ENCODE measurements at places on chromosomes 12 and 14. TPM values are rescaled to one million over a fixed set of nuclear protein-coding genes. Genes with fewer than 3 reads are reported as not detected.

DNA sequence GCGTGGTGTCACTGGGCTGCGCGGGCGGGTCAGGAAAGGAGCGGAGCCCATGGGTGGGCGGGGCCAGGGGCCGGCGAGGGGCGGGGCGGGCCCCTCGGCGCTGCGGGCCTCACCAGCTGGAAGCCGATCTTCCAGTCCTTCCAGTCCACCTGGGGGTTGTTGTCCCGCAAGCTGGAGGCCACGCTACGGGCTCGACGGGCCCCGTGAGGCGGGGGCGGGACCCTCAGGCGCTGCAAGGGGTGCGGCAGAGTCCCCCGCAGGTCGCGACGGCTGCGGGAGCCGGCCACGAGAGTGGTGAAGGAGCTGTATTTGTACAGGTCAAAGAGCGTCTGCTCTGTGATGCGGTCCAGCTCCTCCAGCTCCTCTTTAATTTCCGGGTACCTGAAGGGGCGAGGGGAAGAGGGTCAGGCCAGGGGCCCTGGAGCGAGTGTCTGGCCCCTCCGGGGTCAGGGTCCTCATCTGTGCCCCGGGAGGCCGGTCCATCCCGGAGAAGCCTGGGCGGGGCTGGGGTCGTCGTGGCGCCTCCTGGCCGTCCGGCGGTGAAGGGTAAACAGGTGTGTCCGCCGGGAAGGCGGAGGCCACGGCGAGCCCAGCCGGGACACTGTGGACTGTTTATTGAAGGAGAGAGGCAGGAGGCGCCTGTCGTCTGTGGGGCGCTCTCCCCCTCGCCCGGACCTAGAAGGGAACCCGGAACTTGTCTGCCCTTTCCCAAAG is 11.9 kb downstream of the SCNN1A start:
- H3K4me1 ChIP-seq: peaks cover 10% of the 10 kb centered on the region
- H3K27ac ChIP-seq: peak overlapping the region; percentile 97
- peak; percentile 92 for DNase-seq
- no peaks in the 10 kb centered on the region for H3K36me3 ChIP-seq
- no peaks in the 10 kb centered on the region for H3K27me3 ChIP-seq

DNA sequence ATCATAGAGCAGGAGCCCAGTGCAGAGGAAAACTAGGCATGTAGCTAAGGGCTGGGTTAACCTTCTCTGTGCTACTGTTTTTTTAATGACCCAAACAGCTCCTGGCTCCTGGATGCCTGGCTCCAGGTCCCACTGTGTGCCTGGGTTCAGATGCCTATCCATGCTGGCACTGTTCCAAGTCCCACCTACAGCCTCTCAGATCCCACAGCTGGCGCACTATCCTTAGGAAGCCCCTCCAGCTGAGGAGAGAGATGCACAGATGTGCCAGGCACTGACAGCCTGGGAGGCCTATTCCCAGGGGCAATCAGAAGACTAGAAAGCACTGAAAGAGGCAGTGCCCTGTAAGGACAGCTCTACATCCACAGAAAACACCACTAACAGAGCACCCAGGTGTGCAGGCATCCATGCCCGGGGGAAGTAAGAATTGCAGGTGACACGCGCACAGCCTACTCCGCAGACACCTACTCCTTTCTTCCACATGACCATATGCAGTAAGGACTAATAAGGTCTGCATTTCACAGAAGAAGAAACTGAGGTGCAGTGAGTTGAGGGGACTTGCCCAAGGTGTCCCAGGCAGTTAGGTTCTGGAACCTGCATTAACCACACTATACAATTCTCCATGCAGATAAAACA is 51.2 kb downstream of the PITPNM2 start:
- no peaks in the 10 kb centered on the region for H3K27me3 ChIP-seq
- H3K4me3 ChIP-seq: no peak overlapping the region

The AMIGO2 gene
- polyA plus RNA-seq: 57.3 TPM

DNA sequence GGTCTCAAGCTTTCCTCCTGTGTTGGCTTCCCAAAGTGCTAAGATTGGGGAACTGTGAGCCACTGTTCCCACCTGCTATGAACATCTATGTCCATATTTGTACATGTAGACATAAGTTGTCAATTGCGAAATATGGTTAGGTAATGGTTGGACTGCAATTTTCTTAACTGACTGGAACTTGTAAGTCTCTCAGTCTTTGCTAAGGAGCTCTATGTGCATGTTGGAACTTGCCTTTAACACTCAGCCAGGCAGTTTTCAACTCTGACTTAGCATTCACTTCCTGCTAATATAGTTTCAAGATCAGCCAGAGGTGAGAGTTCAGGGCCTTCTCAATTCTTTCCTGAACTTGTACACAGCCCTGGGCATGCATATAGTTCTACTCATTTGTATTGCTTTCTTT is 44.5 kb upstream of the EEA1 start:
- no peaks in the 10 kb centered on the region for H3K27me3 ChIP-seq
- DNase-seq: peak; percentile 38
- H3K36me3 ChIP-seq: no peaks in the 10 kb centered on the region
- no peak overlapping the region for H3K4me3 ChIP-seq
- peak overlapping the region; percentile 26 for H3K27ac ChIP-seq

- no peak overlapping the region for H3K27ac ChIP-seq
- no peaks in the 10 kb centered on the region for H3K4me1 ChIP-seq
- no peak overlapping the region for H3K4me3 ChIP-seq
- no peaks in the 10 kb centered on the region for H3K27me3 ChIP-seq
- no peaks in the 10 kb centered on the region for H3K36me3 ChIP-seq
- DNase-seq: no peak
These were observed 15.9 kb upstream of the LRRK2 start for GRCh38 chr12:40208707-40209446.

- DNase-seq: no peak
- no peak overlapping the region for H3K4me3 ChIP-seq
- no peaks in the 10 kb centered on the region for H3K27me3 ChIP-seq
- no peaks in the 10 kb centered on the region for H3K36me3 ChIP-seq
- no peak overlapping the region for H3K27ac ChIP-seq
- H3K4me1 ChIP-seq: no peaks in the 10 kb centered on the region
These were observed 634.6 kb downstream of the ETNK1 start for GRCh38 chr12:23259558-23259957.

GRCh38 chr14:42523666-42524065 is 917.0 kb downstream of the LRFN5 start:
- no peak overlapping the region for H3K27ac ChIP-seq
- no peaks in the 10 kb centered on the region for H3K4me1 ChIP-seq
- DNase-seq: no peak
- H3K36me3 ChIP-seq: no peaks in the 10 kb centered on the region
- no peak overlapping the region for H3K4me3 ChIP-seq
- H3K27me3 ChIP-seq: no peaks in the 10 kb centered on the region

The BORCS5 gene
- polyA plus RNA-seq: 13.3 TPM

DNA sequence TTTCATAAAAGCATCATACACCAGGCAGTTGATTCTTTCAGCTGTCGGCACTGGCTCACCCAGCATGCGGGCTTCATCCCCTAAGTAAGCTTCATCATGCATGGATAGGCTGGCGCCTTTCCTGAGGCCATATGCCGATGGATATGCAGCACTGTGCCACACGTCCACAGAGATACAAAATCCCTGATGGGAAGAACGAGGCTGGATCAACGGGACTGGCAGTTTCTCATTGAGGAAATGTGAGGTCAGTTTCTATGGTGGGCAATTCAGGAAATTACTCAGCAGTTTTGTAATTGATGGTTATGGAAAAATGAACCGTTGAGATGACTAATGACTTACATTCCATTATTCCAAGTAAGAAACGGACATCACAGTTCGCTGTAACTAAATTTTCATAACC is 453.8 kb downstream of the TMEM121 start:
- H3K27ac ChIP-seq: no peak overlapping the region
- H3K4me3 ChIP-seq: no peak overlapping the region
- no peaks in the 10 kb centered on the region for H3K36me3 ChIP-seq
- no peaks in the 10 kb centered on the region for H3K27me3 ChIP-seq
- DNase-seq: no peak
- no peaks in the 10 kb centered on the region for H3K4me1 ChIP-seq

- no peaks in the 10 kb centered on the region for H3K36me3 ChIP-seq
- no peak overlapping the region for H3K4me3 ChIP-seq
- H3K4me1 ChIP-seq: no peaks in the 10 kb centered on the region
These were observed 200.9 kb downstream of the APAF1 start for GRCh38 chr12:98845957-98846356.

The DIO3 gene
- polyA plus RNA-seq: 18.4 TPM

The TMTC1 gene
- 6.8 TPM for polyA plus RNA-seq

DNA sequence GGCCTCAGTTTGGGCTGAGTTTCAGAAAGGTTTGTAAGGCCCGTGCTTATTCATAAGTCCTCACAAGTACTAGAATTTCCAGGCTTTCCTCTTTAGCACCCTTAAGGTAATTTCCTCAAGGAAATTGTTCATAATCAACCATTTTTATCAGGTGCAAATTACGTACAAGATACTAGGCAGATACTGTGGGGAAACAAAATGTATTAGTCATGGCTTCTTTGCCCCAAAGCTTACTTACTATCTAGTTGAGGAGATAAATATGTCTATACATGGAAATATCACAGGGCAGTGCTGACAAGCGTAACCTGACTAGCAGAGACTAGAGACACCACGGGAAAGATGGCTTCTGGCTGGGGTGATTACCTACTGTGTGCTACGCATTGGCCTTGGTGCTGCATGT is 22.5 kb downstream of the MAX start:
- no peak overlapping the region for H3K4me3 ChIP-seq
- H3K27me3 ChIP-seq: no peaks in the 10 kb centered on the region

DNA sequence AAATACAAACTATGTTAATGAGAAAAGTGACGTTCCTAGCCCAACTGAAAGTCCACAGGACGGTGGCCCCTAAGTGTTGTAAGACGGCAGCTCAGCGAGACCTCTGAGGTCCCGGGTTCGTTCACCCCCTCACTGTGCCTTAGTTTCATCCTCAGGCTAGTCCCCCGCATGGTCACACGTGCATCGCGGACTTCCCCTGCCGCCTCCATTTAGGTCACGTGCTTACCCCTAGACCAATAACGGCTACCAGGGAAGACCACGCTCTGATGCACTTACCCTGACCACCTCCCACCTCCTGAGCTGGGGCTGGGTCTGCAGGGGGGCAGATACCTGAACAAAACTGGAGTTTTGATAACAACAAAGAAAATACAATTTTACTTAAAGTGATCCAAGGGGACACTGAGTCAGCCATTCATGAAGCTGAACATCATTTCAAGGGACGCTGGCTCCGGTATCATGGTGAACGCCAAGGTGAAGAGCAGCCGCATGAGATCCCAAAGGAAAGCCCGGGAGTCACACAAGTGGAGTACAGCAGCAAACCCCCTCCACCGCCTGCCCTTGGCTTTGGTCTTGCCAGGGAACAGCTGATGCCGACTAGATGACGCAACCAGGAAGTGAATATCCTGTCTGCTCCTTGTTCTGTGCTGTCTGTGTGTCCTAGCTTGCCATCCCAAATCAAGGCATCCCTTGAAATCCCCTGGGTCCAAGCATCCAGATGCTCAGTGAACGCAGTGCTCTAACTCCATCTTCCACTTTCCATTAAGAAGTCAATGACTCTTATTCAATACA is 274.1 kb downstream of the PCNX1 start:
- no peaks in the 10 kb centered on the region for H3K27me3 ChIP-seq
- no peak for DNase-seq
- peaks cover 3% of the 10 kb centered on the region for H3K4me1 ChIP-seq
- H3K27ac ChIP-seq: no peak overlapping the region

GRCh38 chr12:52214421-52214802 is 18.6 kb upstream of the KRT7 start:
- no peaks in the 10 kb centered on the region for H3K27me3 ChIP-seq
- no peak for DNase-seq
- no peak overlapping the region for H3K4me3 ChIP-seq
- H3K4me1 ChIP-seq: peaks cover 8% of the 10 kb centered on the region

GRCh38 chr12:95237315-95237714 is 19.7 kb downstream of the VEZT start:
- no peak for DNase-seq
- no peak overlapping the region for H3K27ac ChIP-seq
- no peak overlapping the region for H3K4me3 ChIP-seq
- no peaks in the 10 kb centered on the region for H3K36me3 ChIP-seq

GRCh38 chr12:44223736-44224135 is 387.9 kb downstream of the TMEM117 start:
- no peaks in the 10 kb centered on the region for H3K36me3 ChIP-seq
- no peak for DNase-seq
- H3K27me3 ChIP-seq: no peaks in the 10 kb centered on the region
- no peak overlapping the region for H3K4me3 ChIP-seq
- H3K27ac ChIP-seq: no peak overlapping the region

- no peaks in the 10 kb centered on the region for H3K36me3 ChIP-seq
- H3K4me1 ChIP-seq: peaks cover 38% of the 10 kb centered on the region
- H3K4me3 ChIP-seq: peak overlapping the region; percentile 42
- no peak for DNase-seq
- H3K27ac ChIP-seq: peak overlapping the region; percentile 42
These were observed 25.9 kb upstream of the HIGD1C start for GRCh38 chr12:50926415-50926814.

DNA sequence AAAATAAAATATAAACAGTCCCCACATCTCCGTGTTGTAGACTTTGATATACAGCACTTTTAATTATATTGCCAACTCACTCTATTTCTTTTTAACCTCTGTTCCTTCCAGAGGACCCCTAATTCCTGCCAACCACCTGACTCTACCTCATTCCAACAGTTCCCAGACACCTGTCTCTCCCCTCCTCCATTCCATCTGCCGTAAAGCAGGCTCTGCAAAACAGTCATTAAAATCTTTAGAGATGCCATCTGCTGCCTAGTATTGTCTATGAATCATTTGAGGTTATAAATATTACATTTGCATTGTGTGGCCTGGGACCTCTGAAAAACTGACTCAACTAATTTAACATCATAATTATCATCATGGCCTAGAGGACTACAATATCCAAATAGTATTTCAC is 148.8 kb upstream of the DCN start:
- no peaks in the 10 kb centered on the region for H3K27me3 ChIP-seq
- H3K36me3 ChIP-seq: no peaks in the 10 kb centered on the region
- H3K4me1 ChIP-seq: no peaks in the 10 kb centered on the region
- no peak for DNase-seq
- H3K4me3 ChIP-seq: no peak overlapping the region

The SLC22A17 gene
- 79.2 TPM for polyA plus RNA-seq

DNA sequence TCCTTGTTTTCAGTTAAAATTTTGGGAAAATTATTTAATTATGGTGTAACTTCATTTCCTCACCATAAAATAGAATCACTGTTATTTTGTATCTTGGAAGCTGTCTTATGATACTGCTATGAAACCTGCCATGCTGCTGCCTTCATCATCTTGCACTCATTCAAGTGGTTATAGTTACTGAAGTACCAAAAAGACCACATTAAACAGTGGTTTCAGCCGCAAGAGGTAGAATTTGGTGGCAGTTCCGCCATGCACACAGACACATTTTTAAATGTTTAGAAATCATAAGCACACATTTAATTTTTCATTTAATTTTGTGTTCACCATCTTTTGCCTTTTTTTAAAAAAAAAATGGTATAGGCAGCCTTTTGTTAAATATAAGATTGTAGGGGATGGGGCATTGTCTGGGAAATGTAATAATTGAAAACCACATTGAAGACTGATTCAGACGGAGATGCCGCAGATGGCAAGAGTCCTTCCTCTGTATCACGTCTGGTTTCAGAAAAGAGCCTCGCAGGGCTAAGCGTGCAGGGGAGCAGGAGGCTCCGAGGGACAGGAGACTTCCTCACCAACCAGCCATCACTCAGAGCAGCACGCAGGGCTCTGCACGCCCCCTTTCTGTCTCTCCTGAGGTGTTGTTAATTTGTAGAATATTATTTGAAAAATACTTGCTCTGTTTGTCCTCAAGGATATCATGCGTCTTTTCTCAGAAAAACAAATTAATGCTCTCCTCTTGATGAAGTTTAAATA is 115.2 kb upstream of the PELI2 start:
- H3K4me1 ChIP-seq: peaks cover 27% of the 10 kb centered on the region
- no peak for DNase-seq
- H3K4me3 ChIP-seq: no peak overlapping the region
- H3K27ac ChIP-seq: peak overlapping the region; percentile 90
- no peaks in the 10 kb centered on the region for H3K27me3 ChIP-seq
- no peaks in the 10 kb centered on the region for H3K36me3 ChIP-seq

- DNase-seq: no peak
- no peaks in the 10 kb centered on the region for H3K27me3 ChIP-seq
These were observed 179.7 kb upstream of the PLXNC1 start for GRCh38 chr12:93968536-93969285.
